ENCODE measurements at places on chromosomes 3 and 15.

DNA sequence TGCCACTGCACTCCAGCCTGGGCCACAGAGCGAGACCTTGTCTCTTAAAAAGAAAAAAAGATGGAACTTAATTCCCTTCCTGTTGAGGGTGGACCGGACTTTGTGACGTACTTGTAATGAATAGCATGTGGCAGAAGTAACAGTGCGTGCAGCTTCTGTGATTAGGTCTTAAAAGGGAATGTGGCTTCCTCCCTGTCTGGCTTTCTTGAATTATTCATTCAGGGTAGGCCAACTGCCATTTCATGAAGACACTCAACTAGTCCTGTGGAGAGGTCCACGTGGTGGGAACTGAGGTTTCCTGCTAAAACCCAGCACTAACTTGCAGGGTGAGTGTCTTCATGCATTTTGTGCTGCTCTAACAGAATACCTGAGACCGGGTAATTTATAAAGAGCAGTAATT is 98.9 kb upstream of the PIAS1 start:
- DNase-seq = no peak

GRCh38 chr15:70242951-70243685 is 145.4 kb upstream of the TLE3 start:
- DNase-seq = no peak

- no peak for DNase-seq
Observed at GRCh38 chr3:52257911-52258310, 12.4 kb downstream of the PPM1M start.

- no peak for DNase-seq
Observed at GRCh38 chr3:133561679-133562078, 11.8 kb upstream of the CDV3 start.

- DNase-seq = no peak
Observed at GRCh38 chr15:84813435-84813834, 3.7 kb upstream of the ALPK3 start.

Measured in midbrain (tissue), 1 donor.